Mucosa of gallbladder (tissue), 1 donor: ENCODE measurements at places on chromosomes 1 and 21.

DNA sequence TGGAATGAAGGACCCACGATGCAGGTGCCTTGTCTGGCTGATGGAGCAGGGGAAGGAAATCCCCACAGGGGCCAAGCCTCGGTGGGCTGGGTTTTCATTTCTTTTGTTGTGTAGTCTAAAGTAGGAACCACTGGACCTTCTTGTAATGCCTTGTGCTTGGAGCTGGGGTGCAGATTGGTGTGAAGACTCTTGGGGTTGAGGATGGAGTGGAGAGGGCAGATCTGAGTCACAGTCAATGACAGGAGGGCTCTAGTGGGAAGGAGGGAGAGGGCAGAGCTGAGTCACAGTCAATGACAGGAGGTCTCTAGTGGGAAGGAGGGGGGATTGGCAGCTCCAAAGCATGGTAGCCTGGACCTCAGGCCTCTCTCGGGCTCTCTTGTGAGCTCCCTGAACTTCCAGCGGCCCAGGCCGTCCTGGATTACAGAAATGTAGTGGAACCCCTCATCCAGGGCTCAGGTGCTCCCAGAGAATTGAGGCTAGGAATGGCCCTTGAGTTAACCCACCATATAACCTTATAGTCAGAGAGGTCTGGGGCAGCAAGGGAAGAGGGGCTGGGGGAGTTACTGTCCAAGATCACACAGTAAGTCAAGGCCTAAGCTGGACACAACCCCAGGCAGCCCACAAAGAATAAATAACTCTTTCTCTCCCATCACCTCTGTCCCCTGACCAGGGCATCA is 313.8 kb downstream of the MATN1 start:
- no peak for DNase-seq

GRCh38 chr1:4322881-4323280 is 331.5 kb upstream of the AJAP1 start:
- DNase-seq: no peak

DNA sequence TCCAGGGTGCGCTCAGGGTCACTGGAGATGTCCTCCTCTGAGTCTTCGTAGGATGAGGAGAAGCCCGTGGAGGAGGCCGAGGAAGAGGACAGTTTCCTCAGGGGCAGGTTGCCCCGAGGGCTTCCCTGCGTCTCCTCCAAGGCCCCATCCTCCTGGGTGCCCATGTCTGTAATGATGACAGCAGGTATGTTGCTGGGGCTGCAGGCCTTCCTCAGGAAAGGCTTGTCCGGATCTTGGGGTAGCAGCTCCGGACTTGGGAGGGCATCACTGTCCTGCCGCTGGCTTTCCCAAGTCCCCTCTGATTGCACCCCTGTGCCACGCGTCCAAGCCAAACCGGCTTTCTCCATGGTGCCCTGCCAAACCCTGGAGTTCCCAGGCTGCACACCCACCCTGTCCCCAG is 3.5 kb downstream of the ITPKB start:
- DNase-seq: no peak

DNA sequence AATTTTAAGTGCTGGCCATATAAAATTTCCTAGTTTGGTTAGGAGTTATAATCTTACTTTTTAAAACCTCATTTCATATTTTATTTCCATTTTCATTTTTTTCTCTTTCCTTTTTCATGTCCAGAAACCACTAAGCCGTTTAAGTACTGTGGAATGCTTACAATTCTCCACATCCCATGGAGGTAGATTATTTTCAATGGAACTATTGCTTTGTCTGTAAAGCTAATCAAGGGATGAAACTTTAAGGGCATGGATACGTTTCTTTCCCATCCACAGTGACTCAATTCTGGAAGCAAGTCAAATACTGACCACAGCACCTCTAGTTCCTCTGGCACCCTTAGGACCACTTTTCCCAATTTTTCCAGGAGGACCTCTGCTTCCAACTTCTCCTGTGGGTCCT is 139.1 kb upstream of the ZNHIT6 start:
- DNase-seq: no peak

GRCh38 chr1:181704546-181704945 is 221.2 kb downstream of the CACNA1E start:
- DNase-seq: no peak

DNA sequence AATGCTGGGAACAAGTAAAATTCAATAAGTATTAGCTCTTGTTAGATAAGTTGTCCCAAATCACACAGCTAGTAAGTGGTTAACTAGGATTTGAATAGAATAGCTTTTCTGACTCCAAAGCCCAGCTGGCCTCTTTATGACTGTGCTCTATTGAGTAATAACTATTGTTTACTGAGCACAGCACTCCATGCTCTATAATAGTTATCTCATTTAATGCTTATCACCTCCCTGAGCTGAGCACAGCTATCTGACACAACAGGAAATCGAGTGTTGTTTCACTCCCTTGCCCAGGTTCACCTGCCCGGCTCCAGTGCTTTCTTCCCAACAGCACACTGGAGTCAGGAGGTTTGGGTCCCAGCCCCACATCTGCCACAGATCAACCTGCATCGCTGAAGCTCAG is 38.8 kb upstream of the STMN1 start:
- DNase-seq: no peak

DNA sequence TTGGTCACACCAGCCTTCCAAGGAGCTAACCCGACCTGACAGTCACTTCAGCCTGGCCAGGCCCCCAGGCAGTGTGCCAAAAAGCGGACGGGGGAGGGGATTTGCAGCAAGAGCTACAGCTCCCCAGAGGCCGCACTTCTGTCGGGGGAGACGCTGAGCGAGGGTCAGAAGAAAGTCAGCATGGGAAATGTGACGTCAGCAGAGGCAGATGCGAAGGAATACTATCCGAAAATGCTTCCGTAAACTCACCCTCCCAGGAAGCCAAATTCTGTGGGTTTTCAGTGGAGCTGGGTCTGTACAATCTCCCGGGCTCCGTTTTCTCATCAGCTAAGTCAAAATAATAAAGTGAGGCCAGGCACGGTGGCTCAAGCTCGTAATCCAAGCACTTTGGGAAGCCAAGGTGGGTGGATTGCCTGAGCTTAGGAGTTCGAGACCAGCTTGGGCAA is 28.5 kb upstream of the ECE1 start:
- peak; percentile 87 for DNase-seq

GRCh38 chr21:27764056-27764455 is 797.2 kb upstream of the ADAMTS5 start:
- no peak for DNase-seq

DNA sequence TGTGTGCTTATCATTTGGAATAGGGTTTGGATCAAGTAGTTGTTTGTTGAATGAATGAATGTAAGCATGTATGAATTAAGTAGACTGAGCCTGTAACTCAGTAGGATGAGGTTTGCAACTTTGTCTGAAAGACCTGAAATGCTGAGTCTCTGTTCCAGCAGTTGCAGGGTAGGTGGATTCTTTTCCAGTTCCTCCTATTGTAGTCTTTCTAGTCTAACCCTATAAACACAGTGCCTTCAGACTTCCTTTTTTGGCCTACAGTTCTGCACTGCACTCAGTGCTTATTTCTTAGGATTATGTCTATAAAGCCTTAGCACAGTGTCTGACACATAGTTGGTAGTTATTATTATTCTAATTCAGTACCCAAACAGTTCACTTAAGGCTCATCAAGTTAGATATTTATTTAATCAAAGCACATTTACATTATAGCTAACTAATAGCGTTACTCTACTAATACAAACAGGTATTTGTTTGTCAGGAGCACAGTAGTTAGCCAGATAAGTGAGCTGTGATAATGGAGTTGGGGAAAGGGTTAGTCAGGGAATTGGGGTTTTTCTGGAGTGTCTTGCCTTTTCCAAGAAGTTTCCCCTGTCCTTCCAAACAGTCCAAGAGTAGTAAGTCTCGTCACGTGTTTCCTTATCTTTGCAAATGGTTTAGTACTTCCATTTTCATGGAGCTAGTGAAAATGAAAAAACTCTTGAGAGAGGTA is 45.0 kb downstream of the ABCD3 start:
- DNase-seq: no peak

GRCh38 chr21:38760017-38760761 is 45.5 kb upstream of the ETS2 start:
- no peak for DNase-seq

GRCh38 chr1:6012529-6013318 is 20.5 kb upstream of the NPHP4 start:
- no peak for DNase-seq

GRCh38 chr1:156176610-156177210 is 17.2 kb upstream of the SLC25A44 start:
- no peak for DNase-seq

- no peak for DNase-seq
Observed at GRCh38 chr1:225485226-225485625, 57.4 kb upstream of the LBR start.

- DNase-seq: no peak
Observed at GRCh38 chr1:156794506-156795373, 21.9 kb downstream of the SH2D2A start.

DNA sequence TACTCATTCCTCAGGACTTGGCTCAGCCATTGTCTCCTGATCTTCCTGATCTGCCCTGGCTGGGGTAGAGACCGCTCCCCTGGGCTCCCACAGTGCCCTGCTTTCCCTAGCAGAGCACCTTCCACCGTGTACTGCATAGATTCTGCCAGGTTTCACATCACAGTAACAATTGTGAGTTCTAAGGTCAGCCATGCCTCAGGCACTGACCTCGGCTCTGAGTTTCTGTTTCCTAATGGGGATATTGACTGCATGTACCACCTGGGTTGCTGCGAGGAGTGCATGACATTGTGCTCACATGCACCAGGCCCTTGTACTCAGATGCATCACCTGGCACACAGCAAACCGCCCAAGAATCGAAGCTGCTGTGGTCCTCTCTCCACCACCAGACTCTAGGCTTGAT is 46.0 kb downstream of the HSPG2 start:
- peak; percentile 70 for DNase-seq

DNA sequence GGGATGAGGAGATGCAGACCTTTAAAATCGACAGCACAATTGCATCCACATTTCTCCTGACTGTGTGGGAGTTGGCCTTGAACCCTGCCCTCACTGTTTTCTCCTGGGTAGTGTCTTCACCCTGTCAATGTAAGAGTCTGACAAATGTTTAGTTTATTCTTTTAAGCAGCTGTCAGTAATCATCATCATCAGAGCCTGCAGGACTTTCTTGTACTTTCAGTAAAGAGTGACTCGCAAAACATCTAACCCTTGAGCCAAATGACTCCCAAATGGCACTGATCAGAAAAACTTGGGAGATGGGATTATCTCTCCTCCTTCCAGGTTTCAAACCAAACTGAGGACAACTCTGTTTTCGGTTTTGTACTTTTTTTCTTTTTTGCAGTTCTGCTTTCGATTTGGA is 460.2 kb downstream of the KIF26B start:
- DNase-seq: no peak

- peak; percentile 56 for DNase-seq
Observed at GRCh38 chr1:12600335-12600734, 17.7 kb downstream of the DHRS3 start.

DNA sequence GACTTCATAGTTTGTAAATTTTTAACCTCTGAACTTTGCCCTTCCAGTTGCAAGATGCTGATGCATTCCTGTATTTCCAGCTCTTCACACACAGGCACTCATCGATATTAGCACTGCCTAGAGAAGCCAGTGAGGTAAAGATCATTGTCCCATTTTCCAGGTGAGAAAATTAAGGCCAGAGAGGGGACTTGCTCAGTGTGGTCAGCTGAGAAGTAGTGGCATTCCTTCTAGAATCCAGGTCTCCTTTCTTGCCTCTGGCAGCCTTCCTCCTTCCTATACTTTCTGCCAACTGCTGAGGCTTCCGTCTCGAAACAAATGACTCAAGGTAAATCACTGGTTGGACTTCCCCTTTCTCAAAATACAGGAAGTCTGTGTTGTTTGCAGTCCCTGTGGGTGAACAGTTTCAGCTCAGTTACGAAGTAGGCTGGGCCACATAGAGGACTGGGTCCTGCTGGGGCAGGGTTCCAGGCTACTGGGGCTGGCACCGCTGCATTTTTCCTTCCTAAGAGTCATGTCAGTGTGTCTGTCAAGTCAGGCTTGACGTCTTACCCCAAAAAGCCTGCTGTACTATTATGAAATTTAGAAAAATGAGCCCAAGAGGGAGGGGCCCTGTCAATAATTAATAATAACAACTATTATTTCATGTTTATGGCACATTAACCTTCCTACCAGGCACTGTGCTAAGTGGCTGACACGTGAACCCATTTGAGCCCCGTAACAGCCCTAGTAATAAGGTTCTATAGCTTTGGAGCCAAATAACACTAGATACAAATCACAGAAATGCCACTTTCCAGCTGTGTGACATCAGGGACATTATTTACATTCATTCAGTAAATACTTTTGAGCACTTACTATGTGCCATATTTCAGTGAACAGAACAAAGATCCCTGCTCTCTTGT is 16.6 kb upstream of the RNF19B start:
- DNase-seq: peak; percentile 78

DNA sequence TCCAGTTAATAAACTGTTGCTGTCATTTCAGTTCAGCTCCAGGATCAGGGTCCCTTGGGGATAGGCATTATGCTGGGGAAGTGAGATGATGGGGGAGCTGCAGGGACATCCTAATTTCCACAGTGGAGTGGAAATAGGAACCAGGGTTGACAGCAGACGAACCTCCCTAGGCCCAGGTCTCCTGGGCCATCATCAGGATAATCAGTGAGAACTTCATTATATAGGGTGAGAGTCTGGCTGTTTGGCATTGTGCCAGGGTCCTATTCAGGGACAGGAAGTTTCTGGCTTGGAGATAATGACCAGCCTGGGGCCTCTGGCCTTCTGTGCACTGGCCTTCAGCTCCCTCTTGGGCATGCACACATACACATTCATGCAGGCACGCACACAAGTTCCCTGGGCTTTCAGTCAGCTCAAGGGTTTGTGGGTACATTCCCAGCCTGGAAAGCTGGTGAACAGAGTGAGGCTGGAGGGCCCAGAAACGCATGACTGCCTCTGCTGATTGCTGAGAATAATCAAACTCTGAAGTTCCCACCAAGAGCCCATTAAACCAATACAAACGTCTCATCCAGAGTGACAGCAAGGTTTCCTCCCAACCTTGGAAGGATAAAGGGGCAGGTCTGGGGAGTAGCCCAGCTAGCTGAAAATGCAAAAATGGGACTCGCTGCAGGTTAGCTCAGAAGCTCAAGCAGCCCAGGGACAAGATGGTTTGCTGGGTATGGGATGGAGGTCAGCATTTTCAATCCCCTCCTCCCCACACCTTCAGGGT is 13.9 kb upstream of the LRIG2 start:
- no peak for DNase-seq

DNA sequence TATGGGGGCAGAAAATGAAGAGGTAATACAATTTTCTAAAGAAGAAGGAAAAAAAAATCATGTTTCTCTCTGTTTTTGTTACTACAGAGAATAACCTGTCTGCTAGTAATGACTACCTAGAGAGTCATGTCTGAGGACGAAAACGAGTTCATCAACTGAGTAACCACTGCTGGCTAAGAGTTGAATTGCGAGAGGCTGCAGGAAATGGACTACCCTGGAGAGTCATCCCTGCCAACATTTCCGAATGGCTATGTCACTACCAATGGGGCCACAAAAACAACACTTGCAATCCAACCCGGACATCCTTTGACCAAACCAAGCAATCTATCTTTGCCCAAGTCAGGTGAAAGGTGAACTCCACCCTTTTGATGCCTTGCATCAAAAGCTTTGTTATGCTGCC is 120.6 kb downstream of the FCRL5 start:
- no peak for DNase-seq
